A549 treated with Mapracorat at 1 μM for 4 hours (cell line): ENCODE measurements at places on chromosomes 12 and 14. TPM values are rescaled to one million over a fixed set of nuclear protein-coding genes. Genes with fewer than 3 reads are reported as not detected.

RFX4 gene
- not detected in 5 replicates for total RNA-seq

WSB2 gene
- total RNA-seq: 64.2 to 67.7 TPM (median 65.8 TPM) in 5 replicates

IL26 gene
- not detected in 5 replicates for total RNA-seq

RIMKLB gene
- 18.5 to 22.9 TPM (median 19.6 TPM) in 5 replicates for total RNA-seq

ZBTB39 gene
- total RNA-seq: 4.4 to 6.0 TPM (median 5.4 TPM) in 5 replicates

MGST1 gene
- 723 to 889 TPM (median 758 TPM) in 5 replicates for total RNA-seq

SAMD15 gene
- total RNA-seq: 1.6 to 2.5 TPM (median 1.9 TPM) in 5 replicates

PMEL gene
- 1.1 to 1.5 TPM (median 1.1 TPM) in 5 replicates for total RNA-seq

PYGL gene
- 116 to 164 TPM (median 151 TPM) in 5 replicates for total RNA-seq

MANSC4 gene
- total RNA-seq: not detected in 5 replicates

KCNC2 gene
- total RNA-seq: not detected in 5 replicates

LIMA1 gene
- 5.2 to 7.8 TPM (median 6.2 TPM) in 5 replicates for total RNA-seq

MUCL1 gene
- not detected in 5 replicates for total RNA-seq

MYH7 gene
- not detected in 5 replicates for total RNA-seq

PRIMA1 gene
- 0.28 to 0.47 TPM (median 0.32 TPM) in 5 replicates for total RNA-seq

APEX1 gene
- 252 to 269 TPM (median 255 TPM) in 5 replicates for total RNA-seq

SERPINA10 gene
- total RNA-seq: not detected in 5 replicates

HELB gene
- 0.80 to 1.4 TPM (median 1.3 TPM) in 5 replicates for total RNA-seq

VSIG10 gene
- total RNA-seq: 15.7 to 18.1 TPM (median 17.8 TPM) in 5 replicates

TAS2R50 gene
- not detected in 5 replicates for total RNA-seq

ACOT6 gene
- not detected in 5 replicates for total RNA-seq

SLCO1A2 gene
- total RNA-seq: 0.13 TPM in 1 of 5 replicates, not detected in the others

HSP90AA1 gene
- total RNA-seq: 662 to 857 TPM (median 742 TPM) in 5 replicates

HCAR1 gene
- total RNA-seq: 0.02 to 0.06 TPM (median 0.05 TPM) in 3 of 5 replicates, not detected in the others

SDSL gene
- total RNA-seq: 20.4 to 30.6 TPM (median 27.8 TPM) in 5 replicates

FAM181A gene
- total RNA-seq: not detected in 5 replicates

CSRNP2 gene
- total RNA-seq: 11.0 to 13.9 TPM (median 12.8 TPM) in 5 replicates
